ENCODE measurements at places on chromosomes 6 and 20. TPM values are rescaled to one million over a fixed set of nuclear protein-coding genes. Genes with fewer than 3 reads are reported as not detected.
A peak's percentile ranks its signal among the peaks of the same experiment; 100 is the strongest.

- DNase-seq, result no peak
Measured at GRCh38 chr6:24721461-24722215, 2.7 kb upstream of the C6orf62 start.

GRCh38 chr20:20759132-20759531, 46.7 kb upstream of the RALGAPA2 start:
- no peak for DNase-seq

The CCN5 gene
- polyA plus RNA-seq, result not detected

The TCP11 gene
- 0.15 TPM for polyA plus RNA-seq

The PPP1R14C gene
- 34.9 TPM for polyA plus RNA-seq

GRCh38 chr20:39778847-39779604, 816.9 kb downstream of the DHX35 start:
- peak; percentile 24 for DNase-seq

GRCh38 chr6:116876635-116877611, at the start of gene RFX6:
TSS of gene RFX6 (plus strand) at chr6:116877242. CDS start at chr6:116877276, 34 bp downstream.
- DNase-seq, result no peak

The PLN gene
- 2.8 TPM for polyA plus RNA-seq

DNA sequence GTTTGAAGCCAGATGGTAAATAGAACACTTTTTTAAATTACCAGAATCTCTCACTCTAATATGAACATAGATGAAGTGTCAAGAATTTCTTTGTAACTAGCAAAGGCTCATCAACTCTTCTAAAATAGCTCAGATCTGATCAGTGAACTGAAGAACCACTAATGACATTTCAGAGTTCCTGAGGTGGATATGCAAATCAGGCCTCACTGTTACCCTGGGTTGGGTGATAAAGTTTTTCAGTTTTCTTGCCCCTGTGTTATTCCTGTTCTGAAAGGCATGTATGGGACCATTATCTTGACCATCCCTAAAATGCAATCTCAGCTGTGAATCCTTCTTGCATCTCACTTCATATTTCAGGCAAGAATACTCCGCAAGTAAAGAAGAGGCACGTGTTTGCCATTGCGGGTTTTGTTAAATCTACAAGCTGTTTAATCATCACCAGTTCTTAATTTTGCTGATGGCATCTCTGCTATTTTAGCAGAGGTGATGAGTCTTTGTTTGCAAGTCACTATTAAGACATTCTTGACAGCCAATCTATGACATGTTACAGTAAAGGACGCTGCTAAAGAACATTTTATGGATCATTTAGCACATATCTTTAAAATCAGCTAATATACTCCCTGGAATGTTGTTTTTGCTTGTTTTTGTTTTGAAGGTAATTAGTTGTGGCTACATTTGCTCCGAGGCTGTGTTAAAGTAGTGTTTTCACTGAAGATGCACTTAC, 47.9 kb downstream of the KHDC1L start:
- no peak for DNase-seq

GRCh38 chr20:43450841-43451799, 6.6 kb upstream of the SRSF6 start:
- DNase-seq, result no peak

The ECT2L gene
- 0.24 TPM for polyA plus RNA-seq

The MAFB gene
- polyA plus RNA-seq, result 19.9 TPM

DNA sequence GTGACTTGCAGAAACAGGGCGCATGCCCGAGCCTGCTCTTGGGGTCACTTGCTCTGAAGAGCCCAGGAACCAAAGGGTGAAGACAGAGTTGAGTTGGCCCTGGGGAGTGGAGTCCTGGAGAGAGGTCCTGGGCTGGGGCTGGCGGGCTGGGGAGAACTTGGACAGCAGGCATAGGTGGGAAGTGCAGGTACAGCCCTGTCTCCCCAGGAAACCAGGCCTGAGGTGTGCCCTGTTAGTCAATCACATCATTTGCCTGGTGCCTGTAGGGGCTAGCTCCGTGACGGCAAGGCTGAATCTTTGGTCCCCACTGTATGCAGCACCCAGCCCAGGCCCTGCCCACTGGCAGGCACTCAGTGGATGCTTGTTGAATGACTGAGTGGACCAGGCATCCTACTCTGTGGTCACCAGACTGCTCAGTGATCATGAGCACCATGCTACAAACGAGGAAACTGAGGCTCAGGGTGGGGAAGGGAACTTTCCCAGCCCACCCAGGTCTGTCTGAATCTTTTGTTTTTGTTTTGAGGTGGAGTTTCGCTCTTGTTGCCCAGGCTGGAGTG, 15.6 kb upstream of the NOL4L start:
- DNase-seq, result no peak

DNA sequence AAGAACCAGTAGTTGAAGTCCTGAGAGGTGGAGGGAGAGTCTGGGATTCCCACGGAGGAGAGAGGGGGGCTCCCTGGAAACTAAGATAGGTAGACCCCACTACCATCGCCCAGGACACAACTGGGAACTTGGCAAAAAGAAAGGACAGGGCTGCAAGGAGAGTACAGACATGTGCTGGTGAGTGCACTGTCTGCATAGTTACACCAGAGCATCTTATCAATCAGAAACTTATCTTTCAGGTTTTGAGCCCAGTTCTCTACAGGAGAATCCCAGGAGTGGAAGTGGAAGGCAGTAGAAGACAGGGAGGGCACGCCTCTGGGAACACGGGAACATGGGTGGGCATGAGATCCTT, 12.2 kb downstream of the NFKBIL1 start:
- DNase-seq, result no peak

The SSTR4 gene
- 0.17 TPM for polyA plus RNA-seq

The ADGB gene
- polyA plus RNA-seq, result not detected

The IL17F gene
- polyA plus RNA-seq, result not detected

The HTR1E gene
- not detected for polyA plus RNA-seq

DNA sequence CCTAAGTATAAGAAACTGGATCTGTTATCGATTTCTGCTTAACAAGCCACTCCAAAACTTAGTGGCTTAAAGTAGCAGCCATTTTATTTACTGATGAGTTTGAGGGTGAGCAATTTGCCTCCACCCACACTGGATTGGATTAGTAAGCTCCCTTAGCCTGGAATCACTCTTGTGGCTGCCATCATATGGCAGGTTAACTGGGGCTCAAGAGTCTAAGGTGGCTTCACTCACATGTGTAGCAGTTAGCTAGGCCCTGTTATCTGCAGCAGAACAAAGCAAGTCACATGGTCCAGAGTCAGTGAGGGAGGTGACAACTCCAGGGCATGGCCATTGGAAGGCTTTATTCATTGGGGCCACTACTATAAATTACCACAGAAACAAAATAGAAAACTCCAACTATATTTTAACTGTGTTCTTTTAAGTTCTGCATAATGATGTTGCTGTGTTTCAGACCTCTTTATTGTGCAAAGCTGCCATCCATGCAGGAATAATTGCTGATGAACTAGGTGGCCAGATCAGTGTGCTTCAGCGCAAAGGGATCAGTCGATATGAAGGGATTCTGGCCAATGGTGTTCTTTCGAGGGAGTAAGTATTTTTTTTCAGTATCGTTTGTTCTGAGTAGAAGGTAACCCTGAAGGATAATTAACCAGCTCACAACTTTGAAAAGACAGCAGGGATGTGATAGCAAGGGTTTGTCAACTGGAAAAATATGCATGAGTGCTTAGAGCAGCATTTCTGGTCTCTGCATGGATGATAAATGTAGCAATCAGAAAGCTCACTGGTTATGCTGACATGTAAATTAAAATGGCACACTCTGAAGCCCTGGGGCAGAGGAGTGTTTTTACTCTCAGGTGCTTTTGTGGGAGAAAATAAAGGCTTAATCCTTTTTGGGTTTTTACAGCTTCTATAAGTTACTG, 49.6 kb downstream of the DCBLD1 start:
- DNase-seq, result no peak

The TRIM10 gene
- 0.17 TPM for polyA plus RNA-seq

GRCh38 chr6:135673501-135674309, 176.2 kb upstream of the AHI1 start:
- DNase-seq, result peak; percentile 54

DNA sequence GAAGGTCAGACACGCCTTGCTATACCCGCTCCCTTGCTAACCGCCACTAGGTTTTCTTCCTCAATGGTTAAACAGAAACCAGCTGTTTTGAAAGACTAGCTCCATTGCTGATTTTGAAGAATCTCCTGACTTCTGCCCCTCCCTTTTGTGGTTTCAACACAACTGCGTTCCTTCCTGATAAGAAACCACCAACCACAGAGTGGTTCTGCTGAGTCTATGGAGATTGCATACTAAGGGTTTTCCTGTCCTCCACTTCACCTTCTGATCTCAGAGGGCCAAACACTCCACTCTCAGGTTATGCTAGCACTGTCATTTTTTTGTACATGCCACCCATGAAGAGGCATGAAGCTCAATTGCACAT, 207.9 kb downstream of the MYLK4 start:
- DNase-seq, result no peak

The CYP21A2 gene
- 1.9 TPM for polyA plus RNA-seq

DNA sequence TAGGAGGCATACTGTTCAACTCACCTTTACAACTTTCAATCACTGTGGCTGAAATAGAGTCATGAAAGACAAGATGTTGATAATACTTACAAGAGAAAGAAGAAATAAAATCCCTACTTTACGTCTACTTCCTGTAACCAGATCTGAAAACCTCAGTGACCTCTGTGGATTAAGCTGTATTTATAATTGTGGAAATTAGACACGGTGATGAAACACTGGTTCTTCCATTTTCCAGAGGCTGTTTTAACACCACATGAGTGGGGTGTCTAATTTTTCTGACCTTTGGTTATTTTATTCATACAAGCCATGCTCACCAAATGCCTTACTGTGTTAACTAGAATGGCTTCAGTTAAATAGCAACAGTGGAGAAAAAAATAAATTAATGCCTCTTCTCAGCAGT, 58.5 kb upstream of the HIVEP1 start:
- DNase-seq, result no peak

GRCh38 chr6:116366740-116367275, 3.9 kb upstream of the DSE start:
- DNase-seq, result no peak

- no peak for DNase-seq
Measured at GRCh38 chr6:38507173-38507572, 132.6 kb downstream of the BTBD9 start.

DNA sequence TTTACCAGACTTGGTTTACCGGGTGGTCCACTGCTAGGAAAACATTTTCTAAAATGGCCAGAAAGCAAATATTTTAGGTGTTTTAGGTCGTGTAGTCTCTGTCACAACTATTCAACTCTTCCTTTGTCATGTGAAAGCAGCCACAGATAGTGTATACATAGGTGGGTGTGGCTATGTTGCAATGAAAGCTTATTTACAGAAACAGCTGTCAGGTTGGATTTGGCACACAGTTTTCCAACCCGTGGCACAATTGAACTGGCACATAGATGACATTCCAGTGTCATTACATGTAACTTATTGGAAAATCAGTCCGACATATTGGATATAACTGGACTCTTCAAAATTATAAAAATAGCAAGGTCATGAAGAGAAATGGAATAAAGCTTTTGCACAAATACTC, 68.9 kb upstream of the KCNQ5 start:
- peak; percentile 74 for DNase-seq

GRCh38 chr6:115618256-115618655, 442.4 kb downstream of the FRK start:
- peak; percentile 3 for DNase-seq

The PSMF1 gene
- 96.7 TPM for polyA plus RNA-seq

The PRRT1 gene
- polyA plus RNA-seq, result 1.1 TPM

The SYNDIG1 gene
- polyA plus RNA-seq, result 4.8 TPM

- peak; percentile 75 for DNase-seq
Measured at GRCh38 chr20:44083220-44083933, 103.6 kb downstream of the JPH2 start.

The PNPLA1 gene
- polyA plus RNA-seq, result 0.05 TPM

GRCh38 chr20:48630342-48631075, 197.3 kb downstream of the PREX1 start:
- no peak for DNase-seq

DNA sequence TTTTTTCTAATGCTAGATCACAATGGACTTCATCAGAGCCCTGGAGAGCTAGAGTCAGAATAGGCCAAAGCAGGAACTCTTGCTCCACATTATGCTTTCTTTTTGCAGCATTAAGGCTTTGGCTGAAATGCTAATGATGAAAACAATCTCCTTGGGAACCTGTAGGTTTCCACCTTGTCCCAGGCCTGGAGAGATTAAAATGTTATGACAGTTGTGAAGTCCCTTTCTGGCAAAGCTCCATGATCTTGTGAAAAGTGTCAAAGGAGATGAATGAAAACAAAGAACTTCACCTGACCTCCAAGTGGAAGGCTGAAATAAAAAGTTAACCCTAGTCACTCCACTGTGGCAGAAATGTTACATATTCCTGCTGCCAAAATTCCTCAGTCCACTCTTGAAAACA, 64.0 kb upstream of the LRRC1 start:
- peak; percentile 17 for DNase-seq

The ESR1 gene
- polyA plus RNA-seq, result 1.1 TPM

- DNase-seq, result peak; percentile 85
Measured at GRCh38 chr20:23161968-23162696, 76.0 kb upstream of the CD93 start.

The GJA10 gene
- not detected for polyA plus RNA-seq

- no peak for DNase-seq
Measured at GRCh38 chr6:3102875-3103274, 15.6 kb upstream of the BPHL start.

DNA sequence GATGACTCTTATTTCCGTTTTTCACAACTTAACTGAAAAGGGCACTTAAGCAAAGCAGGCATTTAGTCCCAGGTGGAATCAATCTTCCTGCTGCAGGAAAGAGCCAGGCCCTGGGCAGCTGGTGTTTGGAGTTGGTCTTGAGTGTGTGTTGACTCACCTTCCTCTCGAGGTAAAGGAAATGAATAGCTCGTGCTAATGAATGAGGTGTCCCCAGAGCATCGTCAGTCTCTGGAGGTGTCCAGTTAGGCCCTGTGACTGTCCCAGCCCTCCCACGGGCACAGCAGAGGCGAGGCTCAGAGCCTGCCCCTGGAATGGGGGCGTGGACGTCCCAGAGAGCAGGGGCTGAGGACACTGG, 277.7 kb downstream of the NRN1 start:
- no peak for DNase-seq

The PRIM2 gene
- polyA plus RNA-seq, result 6.5 TPM

DNA sequence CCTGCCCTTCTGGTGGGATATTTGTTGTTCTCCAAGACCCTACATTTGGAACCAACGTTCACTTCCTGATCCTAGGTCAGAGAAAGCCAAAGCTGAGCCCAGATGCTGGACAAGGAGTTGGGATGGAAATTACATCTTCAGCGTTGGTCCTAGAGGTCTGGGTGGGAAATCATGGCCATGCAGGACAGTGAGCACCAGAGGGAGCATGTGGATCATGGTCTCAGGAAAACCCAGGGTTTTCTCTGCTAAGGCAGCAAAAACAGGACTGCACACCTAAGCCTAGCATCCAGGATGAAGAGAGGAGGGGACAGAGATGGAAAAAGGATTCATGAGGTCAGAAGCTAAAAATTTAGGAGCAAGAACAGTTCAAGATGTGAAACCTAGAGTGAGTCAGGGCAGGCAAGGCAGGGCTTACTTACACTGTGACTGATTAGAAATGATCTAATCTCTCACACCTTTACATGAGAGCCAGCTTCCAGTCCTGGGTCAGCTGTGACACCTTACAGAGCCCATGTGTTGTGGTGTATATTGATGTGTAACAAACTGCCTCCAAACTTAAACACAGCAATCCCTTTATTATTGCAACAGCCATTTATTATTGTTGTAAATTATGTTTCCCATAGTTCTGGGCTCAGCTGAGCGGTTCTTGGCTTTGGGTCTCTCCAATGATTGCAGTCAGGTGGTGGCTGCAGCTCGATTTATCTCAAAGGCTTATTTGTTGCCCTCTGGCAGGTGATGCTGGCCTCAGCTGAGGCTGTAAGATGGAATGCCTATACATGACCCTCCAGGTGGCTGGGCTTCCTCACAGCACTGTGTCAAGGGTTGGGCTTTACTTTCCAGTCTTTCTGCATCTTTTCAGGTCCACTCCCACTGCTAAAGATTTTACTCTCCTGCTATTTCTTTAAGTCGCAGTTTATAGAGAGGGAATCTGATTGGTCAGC, 6.5 kb downstream of the C20orf202 start:
- no peak for DNase-seq

The TIAM2 gene
- 13.9 TPM for polyA plus RNA-seq
